ENCODE measurements at places on chromosomes 2 and 18.

DNA sequence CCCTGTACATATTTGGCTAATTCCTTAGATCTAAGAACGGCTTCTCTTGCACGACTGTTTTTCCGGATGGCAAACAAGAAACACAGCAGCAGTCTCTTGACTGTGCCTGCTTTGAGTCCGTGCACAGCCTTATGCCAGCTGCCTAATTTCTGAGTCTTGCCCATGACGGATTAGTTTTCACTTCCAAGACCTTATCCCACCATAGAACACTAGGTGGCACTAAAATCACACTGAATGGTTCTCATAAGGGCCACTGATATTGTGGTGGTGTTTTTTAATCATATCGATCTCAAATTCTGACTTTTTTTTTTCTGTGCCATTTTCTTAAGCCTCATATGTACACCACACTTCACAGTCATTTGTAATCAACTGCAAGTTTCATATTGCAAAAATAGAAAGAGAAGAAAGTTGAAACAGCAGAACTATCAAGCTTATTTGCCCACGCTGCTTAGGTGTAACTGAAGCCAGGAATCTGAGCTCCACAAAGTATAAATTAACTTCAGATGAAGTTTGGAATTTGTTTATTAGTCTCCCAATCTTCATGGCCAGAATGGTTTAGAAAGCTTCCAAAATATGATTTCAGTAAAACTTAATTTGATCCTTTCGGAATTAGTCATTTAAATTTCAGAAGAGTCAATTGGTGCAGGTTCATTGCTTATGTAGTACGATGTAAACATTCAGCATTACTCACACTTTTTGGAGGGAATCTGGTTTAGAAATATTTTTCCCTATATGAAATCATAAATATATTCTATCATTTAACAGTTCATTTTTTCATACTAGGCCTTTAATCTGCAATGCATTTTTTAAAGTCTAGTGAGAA is 45.5 kb upstream of the SCN7A start:
- DNase-seq, result peak; percentile 43

- no peak for DNase-seq
Observed at GRCh38 chr2:160652236-160652635, 158.6 kb upstream of the RBMS1 start.

GRCh38 chr2:113225263-113226259 is 51.8 kb downstream of the PSD4 start:
- peak; percentile 41 for DNase-seq

GRCh38 chr2:54680397-54681041 is 42.9 kb upstream of the EML6 start:
- DNase-seq, result no peak

DNA sequence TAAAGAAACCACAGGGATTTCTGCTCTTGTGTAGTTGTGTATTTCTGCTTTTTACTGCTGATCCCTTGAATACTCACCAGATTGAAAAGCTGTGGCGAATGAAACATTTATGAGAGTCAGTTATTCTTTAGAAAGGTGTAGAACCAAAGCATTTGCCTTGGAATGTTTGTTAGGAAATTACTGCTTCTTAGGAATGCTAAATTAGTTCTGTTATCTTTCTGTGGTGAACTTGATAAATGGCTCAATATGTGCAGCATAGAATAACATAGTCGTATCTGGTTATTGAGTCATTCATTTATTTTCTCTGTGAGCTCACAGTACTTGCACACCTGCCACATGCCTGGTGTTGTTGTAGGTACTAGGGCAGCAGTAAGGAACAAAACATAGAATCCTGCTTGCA is 57.0 kb upstream of the FAM237A start:
- DNase-seq, result no peak

GRCh38 chr2:152075461-152076050 is 23.3 kb downstream of the CACNB4 start:
- DNase-seq, result no peak

- DNase-seq, result no peak
Observed at GRCh38 chr2:9973690-9974089, 22.2 kb downstream of the GRHL1 start.

GRCh38 chr18:965921-966758 is 61.5 kb downstream of the ADCYAP1 start:
- DNase-seq, result no peak
